ENCODE measurements at places on chromosomes 12 and 14. TPM values are rescaled to one million over a fixed set of nuclear protein-coding genes. Genes with fewer than 3 reads are reported as not detected.

The CARMIL3 gene
- 1.5 TPM for total RNA-seq

- H3K4me1 ChIP-seq, result no peaks in the 10 kb centered on the region
- DNase-seq, result no peak
- no peak overlapping the region for H3K27ac ChIP-seq
- H3K36me3 ChIP-seq, result no peaks in the 10 kb centered on the region
- no peak overlapping the region for H3K4me3 ChIP-seq
Observed at GRCh38 chr12:21839776-21840175, 65.3 kb upstream of the KCNJ8 start.

DNA sequence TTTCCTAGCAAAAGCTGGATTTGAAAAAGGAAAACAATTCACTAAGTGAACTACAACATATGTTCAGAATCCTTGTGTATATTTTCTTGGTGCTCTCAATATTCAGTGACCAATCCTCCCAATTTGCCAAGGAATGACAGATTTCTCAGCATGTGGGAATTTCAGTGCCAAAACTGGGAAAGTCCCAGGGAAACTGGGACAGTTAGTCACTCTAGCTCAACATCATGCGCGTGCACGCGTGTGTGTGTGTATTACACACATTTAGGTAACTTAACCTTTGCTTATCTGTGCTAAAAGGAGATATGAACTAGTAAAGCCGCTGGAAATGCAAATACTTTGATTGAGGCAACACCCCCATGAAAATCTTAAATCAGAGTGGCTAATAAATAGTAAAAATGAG lies 26.1 kb upstream of the SLC6A13 start:
- H3K4me1 ChIP-seq, result peaks cover 13% of the 10 kb centered on the region
- no peak for DNase-seq
- H3K4me3 ChIP-seq, result no peak overlapping the region
- peaks cover 76% of the 10 kb centered on the region for H3K36me3 ChIP-seq
- H3K27ac ChIP-seq, result no peak overlapping the region

DNA sequence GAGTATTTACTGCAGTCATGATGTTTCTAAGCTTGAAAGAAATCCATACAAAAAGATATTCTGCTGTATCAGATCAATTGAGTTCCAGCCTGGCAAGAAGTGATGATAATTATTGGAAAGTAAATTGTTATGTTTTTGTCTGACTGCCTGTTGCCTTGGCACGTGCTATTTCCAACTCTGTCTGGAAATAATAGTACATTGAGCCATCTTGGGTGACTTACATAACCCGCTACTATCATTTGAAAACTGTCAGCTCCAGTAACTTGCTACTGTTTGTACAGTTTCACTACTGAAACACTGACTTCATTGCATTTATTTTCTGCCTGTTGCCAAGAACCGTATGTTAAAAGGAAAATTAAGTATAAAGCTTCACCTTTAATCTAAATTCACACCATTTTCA lies 318.6 kb downstream of the ITPR2 start:
- H3K4me3 ChIP-seq, result no peak overlapping the region
- peaks cover 2% of the 10 kb centered on the region for H3K36me3 ChIP-seq
- peaks cover 2% of the 10 kb centered on the region for H3K27me3 ChIP-seq
- no peak for DNase-seq
- no peak overlapping the region for H3K27ac ChIP-seq

The OASL gene
- 2.9 TPM for total RNA-seq

The CLEC14A gene
- not detected for total RNA-seq

The TMEM132C gene
- not detected for total RNA-seq

DNA sequence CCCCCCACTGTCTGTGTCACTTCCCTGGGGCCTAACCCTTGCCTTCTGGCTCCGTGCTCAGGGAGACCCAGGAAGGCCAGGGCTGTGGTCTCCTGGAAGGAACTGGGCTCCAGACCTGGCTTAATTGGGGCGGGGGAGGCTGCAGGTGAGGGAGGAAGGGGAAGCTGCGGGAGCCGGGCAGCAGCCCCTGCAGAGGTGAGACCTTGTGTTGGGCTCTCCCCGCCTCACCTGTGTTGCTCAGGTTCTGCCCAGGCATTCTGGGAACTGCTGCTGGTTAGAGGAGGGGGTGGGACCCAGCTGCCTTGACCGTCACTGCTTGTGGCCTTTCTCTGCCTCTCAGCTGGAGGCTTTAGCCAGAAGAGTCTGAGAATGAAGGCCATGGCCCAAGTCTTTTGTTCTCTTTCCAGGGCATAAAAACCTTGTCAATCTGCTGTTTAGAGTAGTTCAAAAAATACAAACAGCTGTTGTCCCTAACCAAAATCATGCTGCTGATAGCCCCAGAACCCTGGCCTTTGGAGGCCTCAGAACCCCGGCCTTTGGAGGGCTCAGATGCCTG lies 247.6 kb downstream of the CHST11 start:
- H3K27ac ChIP-seq, result no peak overlapping the region
- H3K4me1 ChIP-seq, result peaks cover 49% of the 10 kb centered on the region
- H3K4me3 ChIP-seq, result no peak overlapping the region
- H3K27me3 ChIP-seq, result no peaks in the 10 kb centered on the region

Data from activated CD4-positive, alpha-beta T cell treated with anti-CD3 and anti-CD28 coated beads, Interleukin-2, amount 10 ng/mL, durations not matched to agents 24 days and 14 days (primary cell).